Left hindlimb (tissue), 1 donor: ENCODE measurements at places on chromosomes 7 and 10.
A peak's percentile ranks its signal among the peaks of the same experiment; 100 is the strongest.

- DNase-seq = no peak
Measured at GRCh38 chr10:132311338-132311939, 3.7 kb upstream of the STK32C start.

- DNase-seq = no peak
Measured at GRCh38 chr10:98411166-98411565, 3.8 kb downstream of the PYROXD2 start.

DNA sequence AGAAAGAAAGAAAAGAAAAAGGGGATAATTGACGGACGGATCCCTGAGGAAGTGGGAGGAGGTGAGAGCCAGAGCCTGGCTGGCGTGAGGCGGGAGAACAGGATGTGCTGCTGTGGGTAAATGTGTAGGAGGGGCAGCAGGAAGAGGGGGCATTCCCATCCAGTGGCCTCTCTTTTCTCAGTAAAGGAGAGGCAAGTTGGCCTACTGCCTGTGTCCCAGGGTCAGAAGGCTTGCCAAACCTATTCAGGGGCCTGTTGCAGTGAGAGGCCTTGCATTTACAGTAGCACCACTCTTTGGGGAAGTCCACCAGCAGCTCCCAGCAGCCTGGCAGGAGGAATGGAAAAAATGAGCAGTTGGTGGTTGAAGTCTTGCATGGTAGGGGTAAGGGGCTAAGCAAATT lies 26.6 kb upstream of the ASCC1 start:
- DNase-seq = peak; percentile 93

- DNase-seq = no peak
Measured at GRCh38 chr10:124611738-124612137, 132.4 kb downstream of the FAM53B start.

- DNase-seq = peak; percentile 47
Measured at GRCh38 chr7:31633894-31634494, 53.0 kb upstream of the PPP1R17 start.

DNA sequence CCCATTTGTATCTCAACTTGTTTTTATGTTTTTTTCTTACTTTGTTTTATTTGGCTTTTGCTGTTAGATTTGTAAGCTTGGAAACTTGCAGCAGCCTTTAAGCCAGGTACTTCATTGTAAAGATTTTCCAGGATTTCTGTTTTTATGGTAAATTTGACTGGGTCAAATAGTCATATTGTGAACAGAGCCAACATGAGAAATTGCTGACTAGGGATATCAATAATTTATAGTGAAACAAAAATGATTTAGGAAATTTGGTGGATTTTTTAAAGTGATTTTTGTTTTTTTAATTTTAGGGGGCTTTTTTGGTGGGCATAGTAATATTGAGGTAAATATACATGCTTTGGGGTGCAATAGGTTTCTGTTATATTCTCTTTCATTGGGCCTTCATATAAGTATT lies 22.2 kb downstream of the SP4 start:
- no peak for DNase-seq
